Activated T-helper 2 cell treated with anti-CD3 and anti-CD28 coated beads, Interferon-gamma antibody, Interleukin-2, Interleukin-4, amounts not matched to agents 10 μg/mL and 5 μg/mL and 100 μg/mL, durations not matched to agents 14 hours and 24 hours and 36 hours (primary cell): ENCODE measurements at places on chromosomes 5 and 9.

GRCh38 chr5:6404129-6404528 is 25.8 kb upstream of the MED10 start:
- no peak overlapping the region for H3K27ac ChIP-seq
- H3K4me3 ChIP-seq, result no peak overlapping the region
- H3K36me3 ChIP-seq, result no peaks in the 10 kb centered on the region
- DNase-seq, result no peak
- H3K27me3 ChIP-seq, result peaks cover 12% of the 10 kb centered on the region

DNA sequence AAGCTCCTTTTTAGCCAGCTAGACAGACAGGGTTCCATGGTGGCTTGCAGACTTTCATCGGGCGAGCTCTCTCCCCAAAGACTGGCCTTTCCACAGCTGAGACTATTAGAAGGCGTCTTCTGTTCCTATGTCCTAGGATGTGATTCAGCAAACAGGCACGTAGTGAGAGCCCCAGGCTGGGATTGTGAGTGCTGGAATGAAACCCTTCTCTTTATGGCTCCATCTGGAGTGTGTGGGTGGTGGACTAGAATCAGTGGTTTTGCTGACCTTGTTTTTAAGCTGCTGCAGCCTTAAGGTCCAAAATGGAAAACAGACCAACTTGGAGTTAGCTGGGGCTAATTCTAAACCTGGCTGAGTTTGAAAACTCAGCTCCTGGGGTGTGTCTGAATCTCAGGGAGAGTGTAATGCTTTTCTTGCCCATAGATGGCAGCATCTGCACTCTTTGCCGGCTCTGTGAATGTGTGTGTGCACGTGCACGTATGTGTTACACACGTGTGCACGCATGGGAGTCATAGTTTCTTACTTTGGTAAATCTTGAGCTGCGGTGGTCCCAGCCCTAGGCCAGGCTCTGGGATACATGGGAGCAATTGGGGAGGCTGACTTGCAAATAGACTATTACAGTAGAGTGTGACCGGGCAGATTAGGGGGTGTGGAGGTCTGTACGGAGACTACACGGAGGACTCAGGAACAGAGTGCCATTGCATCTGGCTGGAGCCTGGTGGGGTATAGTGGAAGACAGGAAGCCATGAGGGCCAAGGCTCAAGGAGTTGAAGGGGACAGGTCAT is 10.7 kb downstream of the GSN start:
- H3K27ac ChIP-seq, result no peak overlapping the region
- no peaks in the 10 kb centered on the region for H3K36me3 ChIP-seq
- H3K4me1 ChIP-seq, result peaks cover 9% of the 10 kb centered on the region
- H3K4me3 ChIP-seq, result no peak overlapping the region
- H3K27me3 ChIP-seq, result peaks cover 4% of the 10 kb centered on the region

- H3K4me1 ChIP-seq, result peaks cover 2% of the 10 kb centered on the region
- peaks cover 5% of the 10 kb centered on the region for H3K36me3 ChIP-seq
- H3K27ac ChIP-seq, result no peak overlapping the region
- H3K4me3 ChIP-seq, result no peak overlapping the region
Observed at GRCh38 chr5:73302797-73303147, 129.8 kb downstream of the TMEM174 start.

GRCh38 chr9:90943341-90943740 is 141.7 kb downstream of the SYK start:
- DNase-seq, result no peak
- H3K27ac ChIP-seq, result peak overlapping the region; percentile 17
- peaks cover 7% of the 10 kb centered on the region for H3K27me3 ChIP-seq

GRCh38 chr9:89497978-89498851 is at the start of gene SEMA4D:
Gene SEMA4D (minus strand): TSS chr9:89498113. CDS start chr9:89405456, 92,657 bp downstream.
- peak within 1 kb of the TSS; percentile 86 for H3K27ac ChIP-seq
- peaks cover 78% of the 10 kb centered on the region for H3K4me1 ChIP-seq
- peaks cover 35% of the 10 kb centered on the region for H3K36me3 ChIP-seq
- H3K27me3 ChIP-seq, result no peaks in the 10 kb centered on the region

DNA sequence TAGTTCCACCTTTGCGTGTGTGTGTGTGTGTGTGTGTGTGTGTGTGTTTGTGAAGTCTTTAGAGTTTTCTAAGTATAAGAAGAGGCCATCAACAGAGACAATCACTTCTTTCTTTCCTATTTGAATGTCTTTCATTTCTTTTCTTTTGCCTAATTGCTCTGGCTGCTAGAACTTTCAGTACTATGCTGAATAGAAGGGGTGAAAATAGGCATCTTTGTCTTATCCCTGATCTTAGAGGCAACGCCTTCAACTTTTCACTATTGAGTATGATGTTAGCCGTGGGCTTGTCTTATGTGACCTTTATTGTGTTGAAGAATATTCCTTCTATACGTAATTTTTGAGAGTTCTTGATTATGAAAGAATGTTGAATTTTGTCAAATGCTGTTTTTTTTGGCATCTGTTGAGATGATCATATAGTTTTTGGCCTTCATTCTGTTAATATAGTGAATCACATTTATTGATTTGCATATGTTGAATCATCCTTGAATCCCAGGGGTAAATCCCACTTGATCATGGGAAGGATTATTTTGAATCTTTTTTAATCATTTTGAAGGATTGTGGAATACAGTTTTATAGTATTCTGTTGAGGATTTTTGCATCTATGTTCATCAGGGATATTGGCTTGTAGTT is 134.8 kb upstream of the CD180 start:
- no peak overlapping the region for H3K27ac ChIP-seq
- no peak overlapping the region for H3K4me3 ChIP-seq
- no peaks in the 10 kb centered on the region for H3K36me3 ChIP-seq
- DNase-seq, result no peak
- no peaks in the 10 kb centered on the region for H3K4me1 ChIP-seq
- peaks cover 12% of the 10 kb centered on the region for H3K27me3 ChIP-seq

- peaks cover 72% of the 10 kb centered on the region for H3K36me3 ChIP-seq
- no peak overlapping the region for H3K27ac ChIP-seq
- DNase-seq, result no peak
- peaks cover 21% of the 10 kb centered on the region for H3K4me1 ChIP-seq
- no peak overlapping the region for H3K4me3 ChIP-seq
- no peaks in the 10 kb centered on the region for H3K27me3 ChIP-seq
Observed at GRCh38 chr9:109087795-109088194, 32.0 kb downstream of the TMEM245 start.
